ENCODE measurements at places on chromosomes 16 and 17.

DNA sequence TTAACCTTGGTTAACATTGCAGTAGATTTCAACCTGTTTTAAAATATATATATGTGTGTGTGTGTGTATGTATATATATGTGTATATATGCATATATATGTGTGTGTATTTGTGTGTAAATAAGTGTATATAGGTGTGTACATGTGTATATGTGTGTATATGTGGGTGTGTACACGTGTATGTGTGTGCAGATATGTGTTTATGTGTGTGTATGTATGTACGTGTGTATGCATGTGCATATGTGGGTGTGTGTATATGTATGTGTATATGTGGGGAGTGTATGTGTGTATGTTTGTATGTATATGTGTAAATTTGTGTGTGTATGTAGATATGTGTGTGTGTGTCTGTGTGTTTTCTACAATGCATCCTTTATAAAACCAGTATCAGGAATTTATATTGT lies 205.5 kb upstream of the FOXF1 start:
- no peak for DNase-seq

- DNase-seq = peak; percentile 76
Observed at GRCh38 chr17:58112970-58113631, 29.9 kb downstream of the DYNLL2 start.

DNA sequence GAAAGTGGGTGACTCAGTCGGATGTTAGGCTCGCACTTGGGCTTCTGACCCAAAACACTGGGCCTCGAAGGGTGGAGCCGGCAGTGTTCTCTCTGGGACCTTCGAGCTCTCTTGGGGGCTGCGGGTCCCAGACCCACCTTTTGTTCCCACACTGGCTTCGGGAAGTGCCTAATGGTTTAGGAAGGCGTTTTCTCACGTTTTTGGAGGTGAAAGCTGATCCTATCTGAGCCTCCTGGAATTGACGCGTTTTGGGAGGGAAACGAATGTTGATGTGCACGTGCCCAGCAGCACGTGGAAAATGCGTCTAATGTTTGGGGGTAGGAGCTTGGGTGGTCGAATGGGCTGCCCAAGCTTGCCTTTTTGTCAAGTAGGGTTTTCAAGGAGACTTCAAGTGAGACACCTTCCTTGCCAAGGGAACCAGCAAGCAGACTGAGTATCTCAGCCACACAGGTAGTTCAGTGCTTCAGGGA lies 666 bp downstream of the HGS start:
- no peak for DNase-seq

DNA sequence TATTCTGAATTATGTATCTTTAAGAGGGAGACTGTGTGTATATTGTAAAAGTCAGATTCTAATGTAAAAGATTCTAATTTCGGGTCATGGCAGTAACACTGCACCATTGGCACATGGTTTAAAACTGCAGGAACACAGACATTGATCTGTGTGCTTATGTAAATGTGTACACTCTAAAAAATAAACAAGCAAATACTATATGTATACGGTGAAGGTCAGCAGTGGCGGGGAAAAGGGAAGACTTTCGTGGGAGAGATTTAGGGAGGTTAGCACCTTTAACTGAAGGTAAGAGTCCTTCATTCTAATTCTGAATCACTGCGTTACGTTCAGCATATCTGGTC lies 157.8 kb upstream of the FAM20A start:
- no peak for DNase-seq

DNA sequence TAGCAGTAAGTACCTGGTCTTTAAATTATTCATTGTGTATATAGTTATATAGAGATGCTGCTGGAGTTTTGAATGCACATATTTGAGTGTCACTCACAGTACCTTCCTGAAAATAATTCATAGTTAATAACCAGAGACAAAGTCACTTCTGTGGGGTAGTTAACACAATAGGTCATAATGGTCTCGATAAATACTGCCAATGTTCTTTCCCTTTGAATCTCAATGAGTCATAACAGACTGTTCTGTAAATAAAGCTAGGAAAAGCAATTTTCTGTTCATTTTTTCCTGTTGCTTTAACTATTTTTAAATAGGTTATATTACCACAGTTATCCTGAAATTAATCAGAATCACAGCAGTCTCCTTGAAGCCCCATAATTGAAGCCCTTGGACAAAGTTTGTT lies 87.2 kb downstream of the MAP2K4 start:
- no peak for DNase-seq

- no peak for DNase-seq
Observed at GRCh38 chr16:17171250-17172143, 299.3 kb downstream of the XYLT1 start.

DNA sequence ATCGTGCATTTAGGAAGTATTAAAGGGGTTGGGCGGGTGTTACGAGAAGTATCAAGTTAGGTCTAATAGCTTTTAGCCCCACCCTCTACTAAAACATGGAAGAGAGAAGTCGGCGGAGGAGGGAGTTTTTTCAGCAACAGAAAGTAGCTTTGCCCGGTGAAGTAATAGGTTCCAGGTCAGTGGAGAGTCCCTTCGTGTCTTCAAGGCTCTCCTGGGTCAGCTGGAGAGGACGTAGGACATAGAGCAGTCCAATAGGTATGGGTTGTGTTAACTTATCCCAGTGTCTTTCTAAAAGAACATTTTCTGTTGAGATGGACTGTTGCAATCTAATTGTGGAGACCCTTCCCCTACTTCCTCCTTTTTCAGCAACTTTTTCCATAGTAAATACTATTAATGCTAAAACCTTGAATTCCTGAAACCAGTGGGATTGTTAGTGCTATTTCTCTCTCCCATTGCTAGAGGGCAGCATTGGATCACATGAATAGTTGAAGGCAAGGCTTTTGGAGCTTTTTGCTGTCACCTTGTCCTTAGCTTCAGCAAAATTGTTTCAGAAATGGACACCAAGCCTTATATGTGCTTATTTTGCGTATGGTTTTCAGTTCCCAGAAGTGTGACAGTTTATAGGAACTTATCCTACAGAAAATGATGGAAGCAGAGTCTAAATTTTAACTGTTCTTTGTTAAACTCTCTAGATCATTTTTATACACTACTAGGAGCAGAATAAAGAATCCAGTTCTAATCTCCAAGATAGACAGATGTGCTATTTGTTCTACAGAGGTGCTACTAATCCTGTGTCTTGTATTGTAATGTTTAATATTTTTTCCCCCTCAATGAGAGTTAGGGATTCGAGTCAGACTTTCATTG lies 38.4 kb downstream of the UTP18 start:
- peak; percentile 11 for DNase-seq

DNA sequence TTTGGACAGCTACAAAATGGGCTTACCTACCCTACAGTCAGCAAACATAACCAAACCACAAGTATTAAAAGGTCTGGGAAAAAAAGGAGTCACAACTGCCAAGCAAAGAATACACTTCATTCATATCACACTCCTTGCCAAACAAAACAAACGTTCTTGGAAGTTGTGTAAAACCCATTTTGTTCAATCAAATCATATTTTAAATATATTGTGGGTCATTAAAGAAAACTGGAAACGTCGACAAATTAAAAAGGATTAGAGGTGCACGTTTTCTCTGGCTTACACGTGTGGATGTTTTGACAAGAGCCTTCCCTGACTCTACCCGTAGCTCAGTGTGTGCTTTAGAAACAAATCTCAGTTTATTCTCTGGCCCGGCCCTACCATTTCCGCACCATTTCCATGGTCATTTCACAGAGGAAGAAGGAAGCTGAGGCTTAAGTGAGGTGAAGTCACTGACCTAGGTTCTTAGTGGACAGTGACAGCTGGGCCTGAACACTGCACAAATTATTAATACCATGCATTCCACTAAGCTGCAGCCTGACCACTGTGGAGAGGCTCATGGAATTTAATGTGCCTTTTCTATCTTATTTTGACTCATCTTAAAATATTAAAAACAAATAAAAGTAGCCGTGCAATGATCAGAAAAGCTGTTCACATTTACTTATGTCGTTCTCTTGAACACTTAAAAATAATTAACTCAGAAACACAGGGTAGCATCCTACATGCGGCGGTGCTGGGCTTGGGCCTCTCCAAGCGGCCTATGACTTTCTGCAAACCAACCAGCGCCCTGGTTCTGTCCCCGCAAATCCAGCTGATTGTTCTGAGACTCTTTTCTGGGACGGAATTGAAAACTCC lies 968 bp downstream of the CEP112 start:
- DNase-seq = no peak

DNA sequence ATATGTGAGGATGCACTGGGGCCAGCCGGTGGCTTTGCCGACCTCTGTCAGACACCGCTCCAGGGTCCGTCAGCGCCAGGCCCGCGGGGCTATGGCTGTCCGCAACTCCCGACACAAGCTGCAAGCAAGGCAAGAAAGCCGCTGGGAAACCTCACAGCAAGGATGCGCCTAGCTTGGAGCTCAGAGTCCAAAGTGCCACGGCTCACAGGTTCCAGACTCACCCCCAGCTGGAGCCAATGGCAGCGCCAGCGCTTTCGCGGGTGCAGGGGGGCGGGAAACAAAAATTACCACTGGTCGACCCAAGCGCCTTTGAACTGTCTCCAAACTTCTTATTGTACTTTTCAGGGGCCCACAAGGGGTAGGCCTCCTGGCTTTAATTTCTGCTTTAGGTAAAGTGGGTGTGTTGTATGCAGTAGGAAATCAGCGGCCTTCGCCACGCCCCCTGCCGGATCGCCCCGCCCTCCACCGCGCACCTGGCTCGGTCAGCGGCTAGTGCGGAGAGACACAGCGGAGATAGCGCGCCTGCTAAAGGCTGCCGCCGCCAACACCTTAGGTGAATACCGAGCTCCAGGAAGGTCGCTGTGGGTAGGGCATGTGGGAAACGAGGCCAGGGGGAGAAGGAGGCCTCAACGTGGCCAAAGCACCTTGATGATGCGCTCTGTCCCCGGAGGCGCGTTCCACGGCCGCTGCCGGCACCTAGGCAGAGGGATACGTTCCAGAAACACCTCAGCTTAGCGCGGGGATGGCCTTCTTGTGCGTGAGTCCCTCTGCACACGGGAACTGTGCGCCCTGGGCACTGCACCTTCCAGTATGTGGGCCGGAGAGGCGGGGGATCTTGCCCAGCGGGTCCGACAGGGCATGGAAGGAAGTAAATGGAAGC lies 61.0 kb upstream of the RBL2 start:
- DNase-seq = no peak

DNA sequence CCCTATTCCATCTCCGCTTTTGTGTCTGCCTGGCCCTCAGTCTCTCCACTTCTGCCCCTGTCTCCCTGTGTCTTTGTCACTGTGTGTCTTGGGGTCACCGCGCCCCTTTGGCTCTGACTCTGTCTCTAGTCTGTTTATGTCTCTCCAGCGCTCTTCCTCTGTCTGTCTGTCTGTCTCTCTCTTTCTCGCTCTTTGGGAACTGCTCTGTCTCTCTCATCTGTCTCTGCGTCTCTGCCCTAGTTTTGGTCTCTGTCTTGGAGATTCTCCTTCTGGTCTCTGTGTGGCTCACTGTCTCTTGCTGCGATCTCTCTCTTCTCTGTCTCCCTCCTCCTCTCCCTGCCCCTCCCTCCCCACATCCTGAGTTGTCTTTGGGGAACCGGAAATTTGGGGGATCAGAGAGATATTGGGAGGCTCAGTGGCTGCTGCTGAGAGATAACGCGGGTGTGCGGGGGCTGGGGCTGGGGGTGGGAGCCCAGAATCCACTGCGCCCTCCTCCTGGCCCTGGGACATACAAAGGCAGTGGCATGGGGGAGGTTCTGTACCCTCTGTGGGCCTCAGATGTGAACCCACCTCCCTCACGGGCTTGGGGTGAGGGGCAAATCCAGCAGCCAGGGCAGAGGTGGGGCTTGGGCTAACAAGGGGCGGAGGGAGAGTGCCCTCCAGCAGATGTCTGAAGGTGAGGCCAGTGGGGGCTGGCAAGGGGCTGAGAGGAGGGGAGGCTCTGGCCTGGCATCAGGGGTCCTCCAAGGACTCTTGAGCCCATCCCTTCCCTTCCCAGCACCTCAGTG lies 24.4 kb downstream of the LAT start:
- DNase-seq = no peak

GRCh38 chr16:6735631-6736030 lies 597.0 kb upstream of the RBFOX1 start:
- no peak for DNase-seq

DNA sequence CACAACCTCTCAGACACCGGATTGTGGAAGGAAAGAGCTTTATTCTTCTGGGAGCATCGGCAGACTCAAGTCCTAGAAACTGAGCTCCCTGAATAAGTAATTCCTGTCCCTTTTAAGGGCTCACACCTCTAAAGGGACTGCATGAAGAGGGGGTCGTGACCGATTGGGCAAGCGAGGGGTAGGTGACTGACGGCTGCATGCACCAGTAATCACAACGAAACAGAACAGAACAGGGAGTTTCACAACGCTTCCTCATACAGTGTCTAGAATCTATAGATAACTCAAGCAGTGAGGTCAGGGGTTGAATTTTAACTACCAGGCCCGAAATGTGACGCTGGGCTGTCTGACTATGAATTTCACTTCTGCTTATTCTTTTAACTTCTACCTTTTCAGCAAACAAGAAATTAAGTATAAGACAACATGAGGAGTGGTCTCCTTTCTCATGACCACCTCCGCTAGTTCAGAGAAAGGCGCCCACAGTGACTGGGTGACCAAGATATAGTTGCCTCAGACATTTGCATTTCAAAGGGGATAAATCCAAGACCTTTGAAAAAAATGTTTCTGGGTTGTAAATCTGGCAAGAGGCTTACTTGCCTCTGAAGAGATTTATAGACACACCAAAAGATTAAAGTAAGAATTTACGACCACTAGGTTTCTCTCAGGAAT lies 88.4 kb upstream of the ATF7IP2 start:
- no peak for DNase-seq

- no peak for DNase-seq
Observed at GRCh38 chr17:76515274-76515949, 14.2 kb upstream of the RHBDF2 start.

GRCh38 chr16:6019490-6019991 lies 921.9 kb upstream of the EEF2KMT start:
- DNase-seq = no peak

- no peak for DNase-seq
Observed at GRCh38 chr16:73326770-73327470, 279.0 kb upstream of the ZFHX3 start.

DNA sequence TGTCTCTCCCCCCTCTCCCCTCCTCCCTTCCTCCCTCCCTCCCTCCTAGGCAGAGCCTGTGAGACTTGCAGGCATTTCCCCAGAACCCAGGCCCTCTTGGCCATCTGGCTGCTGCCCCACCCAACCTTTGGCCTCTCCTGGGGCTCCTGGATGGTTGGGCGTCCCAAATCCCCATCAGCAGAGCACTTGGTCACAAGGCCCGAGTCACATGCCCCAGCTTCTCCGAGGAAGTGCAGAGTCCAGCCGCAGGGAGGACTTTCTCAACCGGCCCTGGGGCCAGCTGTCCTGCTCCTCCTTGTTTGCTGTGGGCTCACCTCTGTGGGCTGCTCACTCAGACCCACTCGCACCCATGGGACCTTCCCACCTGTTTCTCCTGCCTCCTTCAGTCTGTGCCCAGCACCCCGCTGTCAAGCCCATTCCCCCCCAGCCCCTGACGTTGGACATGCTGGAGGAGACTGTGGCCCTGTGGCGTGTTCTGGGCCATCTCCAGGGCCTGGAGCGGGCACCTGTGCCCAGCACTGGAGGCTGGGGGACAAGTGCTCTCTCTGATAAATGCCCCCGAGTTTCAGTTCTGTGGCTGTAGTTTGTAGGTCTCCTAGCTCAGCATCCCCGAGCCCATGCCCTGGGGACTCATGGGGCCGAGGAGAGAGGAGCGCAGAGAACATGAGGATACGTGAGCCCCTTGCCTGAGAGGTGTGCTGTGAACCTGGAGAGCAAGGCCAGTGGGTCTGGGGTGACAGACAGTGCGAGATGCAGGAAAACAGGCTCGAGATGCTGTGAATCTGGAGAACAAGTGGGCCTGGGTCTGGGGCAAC lies 42.3 kb upstream of the ZNF750 start:
- DNase-seq = no peak

- DNase-seq = no peak
Observed at GRCh38 chr16:17154981-17155380, 315.8 kb downstream of the XYLT1 start.

- DNase-seq = no peak
Observed at GRCh38 chr17:2238432-2239169, 65.0 kb downstream of the SMG6 start.
